Neuronal stem cell (in vitro differentiated cells): ENCODE measurements at places on chromosomes 7 and 10.

DNA sequence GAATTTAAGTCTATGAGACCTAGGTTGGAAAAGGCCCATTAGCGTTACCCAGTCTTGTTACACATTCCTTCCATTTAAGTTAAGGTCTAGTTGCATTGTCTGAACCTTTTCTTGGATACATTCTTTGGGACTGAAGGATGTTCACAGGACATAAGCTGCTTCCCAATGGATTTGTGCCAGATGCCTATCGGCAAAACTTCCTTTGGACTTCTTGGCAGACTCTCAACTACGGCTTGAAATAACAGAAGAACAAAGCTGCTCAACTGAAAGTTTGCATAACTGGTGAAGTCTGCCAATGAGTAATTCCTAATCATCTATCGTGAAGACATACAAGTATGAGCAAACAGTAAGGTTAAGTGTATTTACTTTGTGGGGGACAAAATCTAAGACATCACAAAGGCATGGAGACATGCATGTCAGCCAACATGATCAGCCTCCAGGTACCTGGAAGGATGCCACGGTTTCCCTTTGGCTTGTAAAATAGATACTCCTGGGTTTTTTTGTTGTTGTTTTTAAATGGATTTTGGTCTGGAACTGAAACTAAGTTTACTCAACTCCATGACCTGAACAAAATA, 35.4 kb downstream of the MALSU1 start:
- no peak for DNase-seq

DNA sequence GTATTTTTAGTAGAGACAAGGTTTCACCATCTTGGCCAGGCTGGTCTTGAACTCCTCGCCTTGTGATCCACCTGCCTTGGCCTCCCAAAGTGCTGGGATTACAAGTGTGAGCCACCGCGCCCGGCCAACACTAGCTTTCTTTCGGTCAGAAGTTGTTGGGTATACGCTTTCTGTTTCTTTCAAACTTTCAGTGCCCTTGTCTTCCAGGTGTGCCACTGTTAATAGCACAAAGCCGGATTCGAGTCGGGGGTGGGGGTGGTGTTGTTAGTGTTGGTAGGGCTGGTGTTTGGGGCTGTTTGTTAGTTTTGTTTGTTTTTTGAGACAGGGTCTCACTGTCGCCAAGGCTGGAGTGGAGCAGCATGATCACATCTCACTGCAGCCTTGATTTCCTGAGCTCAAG, 33.8 kb upstream of the NANOS1 start:
- no peak for DNase-seq

GRCh38 chr7:25663877-25664276, 435.6 kb upstream of the NPVF start:
- DNase-seq = no peak

- no peak for DNase-seq
Measured at GRCh38 chr7:38671911-38672905, 41.0 kb upstream of the AMPH start.

- DNase-seq = no peak
Measured at GRCh38 chr7:109020251-109020650, 450.6 kb downstream of the DNAJB9 start.

DNA sequence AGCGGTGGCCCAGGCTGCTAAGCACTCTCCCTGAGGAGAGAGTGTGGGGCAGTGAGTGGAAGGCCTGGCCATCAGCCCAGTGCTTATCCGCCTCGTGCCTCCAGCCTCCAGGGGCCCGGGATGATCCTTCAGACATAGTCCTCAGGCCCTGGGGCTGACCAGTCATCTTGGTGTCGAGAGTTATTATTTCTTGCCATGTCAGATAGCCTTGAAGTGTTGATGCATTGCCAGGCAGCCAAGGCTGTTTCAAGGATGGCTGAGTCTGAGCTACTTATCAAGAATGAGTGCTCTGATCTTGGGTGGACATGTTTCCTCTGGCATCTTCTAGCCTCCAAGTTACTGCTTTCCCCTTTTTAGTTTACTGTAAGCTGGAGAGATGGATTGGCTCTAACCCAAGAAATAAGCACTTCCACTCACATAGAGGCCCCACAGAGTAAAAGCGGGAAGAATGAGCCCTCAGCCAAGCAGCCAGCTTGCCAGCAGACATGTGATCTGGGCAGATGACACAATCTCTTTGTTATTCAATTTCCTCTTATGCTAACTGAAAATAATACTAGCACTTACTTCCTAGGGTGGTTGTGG, 136.5 kb upstream of the NAMPT start:
- DNase-seq = no peak
